ENCODE measurements at places on chromosomes 5 and 9. TPM values are rescaled to one million over a fixed set of nuclear protein-coding genes. Genes with fewer than 3 reads are reported as not detected.

DNA sequence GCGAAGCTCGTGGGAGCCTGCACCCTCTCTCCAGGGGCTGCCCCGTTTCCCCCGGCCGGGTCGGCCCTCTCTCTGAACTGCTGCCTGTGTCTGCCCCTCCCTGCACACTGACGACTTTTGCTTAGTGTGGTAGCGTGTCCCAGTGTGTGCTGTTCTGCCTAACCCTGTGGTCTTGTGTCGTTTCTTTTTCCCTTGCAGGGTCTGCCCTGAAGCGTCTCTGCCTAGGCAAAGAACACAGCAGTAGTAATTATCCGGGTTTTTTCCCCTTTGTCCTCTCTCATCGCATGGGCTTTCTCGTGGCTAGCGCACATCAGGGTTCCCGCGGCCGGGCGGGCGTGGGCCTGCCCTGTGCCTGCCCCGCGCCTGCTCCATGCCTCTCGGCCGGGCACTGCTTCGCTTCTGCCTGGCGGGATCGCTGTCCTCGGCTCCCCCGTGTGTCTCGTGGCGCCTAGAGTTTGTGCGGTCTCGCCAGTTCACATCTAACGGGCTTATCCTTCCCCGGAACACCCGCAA is 122.7 kb downstream of the WNK2 start:
- no peak overlapping the region for H3K27ac ChIP-seq
- DNase-seq, result no peak
- no peaks in the 10 kb centered on the region for H3K27me3 ChIP-seq
- H3K36me3 ChIP-seq, result peaks cover 3% of the 10 kb centered on the region
- no peak overlapping the region for H3K4me3 ChIP-seq
- H3K4me1 ChIP-seq, result no peaks in the 10 kb centered on the region

GRCh38 chr5:56077796-56078233 is 83.1 kb upstream of the IL6ST start:
- no peak for DNase-seq
- no peak overlapping the region for H3K27ac ChIP-seq
- no peaks in the 10 kb centered on the region for H3K27me3 ChIP-seq
- H3K36me3 ChIP-seq, result no peaks in the 10 kb centered on the region
- H3K4me1 ChIP-seq, result peaks cover 14% of the 10 kb centered on the region

- H3K36me3 ChIP-seq, result no peaks in the 10 kb centered on the region
- DNase-seq, result no peak
- H3K27me3 ChIP-seq, result no peaks in the 10 kb centered on the region
- H3K27ac ChIP-seq, result no peak overlapping the region
- H3K4me3 ChIP-seq, result no peak overlapping the region
- H3K4me1 ChIP-seq, result peaks cover 30% of the 10 kb centered on the region
Measured at GRCh38 chr5:10536931-10537579, 26.8 kb upstream of the ANKRD33B start.

DNA sequence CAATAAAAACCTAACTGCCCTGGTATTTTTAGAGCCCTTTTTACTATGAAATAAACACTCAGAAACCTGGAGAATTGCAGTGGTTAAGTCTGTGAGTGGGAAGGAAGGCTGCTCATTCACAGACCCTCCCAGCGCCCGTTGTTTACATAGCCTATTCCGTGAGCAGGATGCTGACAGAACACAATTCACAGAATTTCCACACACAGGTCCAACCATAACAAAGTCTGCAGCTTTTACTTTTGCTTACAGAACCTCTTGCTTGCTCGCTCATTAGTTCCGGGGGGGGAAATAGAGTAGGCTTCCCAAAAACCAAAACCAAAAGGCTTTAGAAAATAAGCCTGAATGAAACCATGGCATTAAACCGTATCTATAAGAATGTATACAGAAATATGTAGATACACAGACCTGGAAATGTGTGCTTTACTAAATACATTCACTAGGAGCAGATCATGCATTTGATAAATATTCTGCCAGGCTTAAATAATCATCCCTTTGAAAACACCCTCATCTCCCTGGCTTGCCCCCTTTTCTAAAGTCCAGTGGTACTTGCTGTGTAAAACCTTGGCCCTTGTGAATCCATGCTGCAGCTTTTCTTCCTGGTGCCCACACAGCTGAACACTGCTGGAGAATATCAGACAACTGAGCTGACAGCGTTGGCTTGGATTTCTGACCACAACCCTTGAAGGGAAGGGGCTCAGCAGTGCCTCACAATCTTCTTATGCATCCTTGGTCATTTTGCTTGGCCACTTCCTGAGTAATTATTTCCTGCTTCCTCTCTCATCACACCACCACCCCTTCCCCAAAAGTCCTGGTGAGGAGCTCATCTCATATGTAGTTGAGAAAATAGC is 128.0 kb downstream of the FANCC start:
- peaks cover 16% of the 10 kb centered on the region for H3K4me1 ChIP-seq
- no peaks in the 10 kb centered on the region for H3K36me3 ChIP-seq
- DNase-seq, result no peak
- no peaks in the 10 kb centered on the region for H3K27me3 ChIP-seq

- H3K4me1 ChIP-seq, result peaks cover 53% of the 10 kb centered on the region
- H3K27ac ChIP-seq, result no peak overlapping the region
- no peak for DNase-seq
- no peaks in the 10 kb centered on the region for H3K27me3 ChIP-seq
Measured at GRCh38 chr5:136106351-136107031, 26.2 kb upstream of the SMAD5 start.

DNA sequence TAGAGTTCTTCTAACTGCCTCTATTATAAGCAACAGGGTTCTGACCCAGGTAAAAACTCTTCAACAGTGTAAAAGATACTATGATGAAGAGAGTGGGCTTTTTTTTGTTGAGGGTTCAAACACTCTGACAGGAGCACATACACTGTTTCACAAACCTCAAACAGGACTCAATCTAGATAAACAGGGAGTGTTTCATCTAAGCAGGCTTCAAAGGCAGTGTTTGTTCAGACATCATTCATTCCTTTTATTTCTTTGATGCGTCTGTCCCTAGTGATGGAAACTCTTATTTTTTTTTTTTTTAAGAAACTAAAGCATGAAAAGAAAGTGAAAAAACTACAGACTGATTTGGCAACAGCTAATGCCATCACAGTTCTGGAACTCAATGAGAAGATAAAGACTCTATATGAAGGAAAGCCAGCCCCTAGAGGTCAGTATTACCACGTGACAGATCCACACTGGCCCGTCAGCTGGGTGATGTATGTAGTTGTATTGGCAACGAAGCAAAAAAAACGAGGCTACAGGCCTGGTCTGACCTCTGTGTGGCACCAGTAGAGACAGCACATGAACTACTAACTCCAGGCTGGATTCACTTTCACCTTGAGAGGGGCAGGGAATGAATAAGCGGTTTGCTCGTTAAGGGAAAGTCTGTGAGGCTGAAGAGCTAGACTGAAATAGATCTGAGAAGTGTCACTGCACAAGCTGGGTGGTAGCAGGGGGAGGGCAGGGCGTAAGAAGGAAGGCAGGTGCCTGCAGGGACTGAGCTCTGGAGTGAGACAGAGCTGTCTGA is 172.2 kb downstream of the CCDC192 start:
- no peak for DNase-seq
- H3K4me3 ChIP-seq, result no peak overlapping the region
- no peaks in the 10 kb centered on the region for H3K27me3 ChIP-seq
- peaks cover 8% of the 10 kb centered on the region for H3K4me1 ChIP-seq

DNA sequence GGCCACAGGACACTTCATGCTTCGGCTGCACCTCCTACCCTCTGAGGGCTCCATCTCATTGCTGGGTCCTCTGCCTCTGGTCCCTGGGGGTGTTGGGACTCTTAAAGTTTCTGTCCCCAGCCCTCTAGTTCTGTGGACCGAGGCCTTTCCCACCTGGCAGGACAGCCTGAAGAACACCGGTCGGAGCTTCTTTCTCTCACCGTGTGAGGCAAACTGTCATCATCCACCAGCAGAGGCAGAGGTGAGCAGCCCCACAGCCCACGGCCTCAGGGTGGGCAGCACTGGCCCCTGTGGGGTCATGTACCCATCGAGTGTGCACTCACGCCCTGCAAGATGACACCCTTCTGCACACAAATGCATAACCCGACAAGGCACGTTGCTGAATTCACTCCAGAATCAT is 49.9 kb downstream of the IRX2 start:
- no peaks in the 10 kb centered on the region for H3K4me1 ChIP-seq
- no peaks in the 10 kb centered on the region for H3K36me3 ChIP-seq
- H3K4me3 ChIP-seq, result no peak overlapping the region
- no peak for DNase-seq
- H3K27ac ChIP-seq, result no peak overlapping the region

GRCh38 chr5:174609116-174609515 is 115.3 kb upstream of the MSX2 start:
- no peak overlapping the region for H3K4me3 ChIP-seq
- H3K36me3 ChIP-seq, result no peaks in the 10 kb centered on the region
- peaks cover 40% of the 10 kb centered on the region for H3K4me1 ChIP-seq
- DNase-seq, result no peak

DNA sequence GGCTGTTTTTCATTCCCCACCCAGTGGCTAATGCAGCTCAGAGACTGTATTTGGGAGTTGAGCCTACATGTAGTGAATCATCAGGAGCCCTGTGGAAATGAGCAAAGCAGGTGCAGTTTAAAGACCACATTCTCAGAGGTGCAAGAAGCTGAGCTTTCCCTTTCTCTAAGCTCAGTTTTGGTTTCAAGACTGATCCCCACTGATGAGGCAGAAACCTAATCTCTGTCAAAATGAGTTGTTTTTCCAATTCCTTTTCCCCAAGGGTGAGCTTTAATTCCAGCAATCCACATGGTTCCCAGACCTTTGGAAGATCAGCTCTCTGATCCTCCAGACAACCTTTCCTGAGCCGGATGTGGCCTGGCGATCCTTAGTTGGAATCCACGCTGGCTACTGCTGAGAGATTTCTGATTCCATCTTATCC is 420.5 kb downstream of the EBF1 start:
- H3K4me1 ChIP-seq, result no peaks in the 10 kb centered on the region
- H3K4me3 ChIP-seq, result no peak overlapping the region
- no peak overlapping the region for H3K27ac ChIP-seq
- DNase-seq, result no peak
- H3K36me3 ChIP-seq, result no peaks in the 10 kb centered on the region
- peaks cover 76% of the 10 kb centered on the region for H3K27me3 ChIP-seq

GRCh38 chr5:14560091-14560595 is 21.4 kb upstream of the OTULINL start:
- H3K27ac ChIP-seq, result no peak overlapping the region
- no peak for DNase-seq
- no peaks in the 10 kb centered on the region for H3K36me3 ChIP-seq
- H3K4me3 ChIP-seq, result no peak overlapping the region
- peaks cover 25% of the 10 kb centered on the region for H3K27me3 ChIP-seq
- H3K4me1 ChIP-seq, result peaks cover 8% of the 10 kb centered on the region

- no peak overlapping the region for H3K4me3 ChIP-seq
- no peak for DNase-seq
- peak overlapping the region; percentile 23 for H3K27ac ChIP-seq
- H3K4me1 ChIP-seq, result peaks cover 4% of the 10 kb centered on the region
Measured at GRCh38 chr5:75023368-75024159, 28.8 kb downstream of the GCNT4 start.

GRCh38 chr5:59333416-59333815 is 560.1 kb downstream of the PDE4D start:
- H3K4me1 ChIP-seq, result peaks cover 81% of the 10 kb centered on the region
- no peak for DNase-seq
- H3K27ac ChIP-seq, result peak overlapping the region; percentile 57
- H3K27me3 ChIP-seq, result no peaks in the 10 kb centered on the region
- H3K4me3 ChIP-seq, result no peak overlapping the region

DNA sequence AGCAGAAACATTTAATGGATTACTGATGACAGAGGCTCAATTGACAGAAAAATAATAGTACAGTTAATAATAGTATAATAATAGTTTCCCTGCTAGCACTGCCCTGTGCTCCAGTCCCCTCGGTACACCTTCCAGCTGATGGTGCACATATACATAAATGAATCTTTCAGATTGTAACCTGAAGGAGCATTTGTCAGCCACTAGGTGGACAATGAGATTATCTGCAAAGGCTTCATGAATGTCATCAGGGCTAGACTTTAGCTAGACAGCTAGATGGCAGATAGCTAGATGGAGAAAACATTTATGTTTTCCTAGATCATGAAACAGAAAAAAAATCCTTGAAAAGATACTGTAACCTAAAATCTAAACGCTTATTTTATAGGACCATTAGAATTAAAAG is 304.4 kb upstream of the SMC2 start:
- no peak overlapping the region for H3K27ac ChIP-seq
- peaks cover 1% of the 10 kb centered on the region for H3K27me3 ChIP-seq
- no peaks in the 10 kb centered on the region for H3K36me3 ChIP-seq
- no peak for DNase-seq
- no peak overlapping the region for H3K4me3 ChIP-seq

DNA sequence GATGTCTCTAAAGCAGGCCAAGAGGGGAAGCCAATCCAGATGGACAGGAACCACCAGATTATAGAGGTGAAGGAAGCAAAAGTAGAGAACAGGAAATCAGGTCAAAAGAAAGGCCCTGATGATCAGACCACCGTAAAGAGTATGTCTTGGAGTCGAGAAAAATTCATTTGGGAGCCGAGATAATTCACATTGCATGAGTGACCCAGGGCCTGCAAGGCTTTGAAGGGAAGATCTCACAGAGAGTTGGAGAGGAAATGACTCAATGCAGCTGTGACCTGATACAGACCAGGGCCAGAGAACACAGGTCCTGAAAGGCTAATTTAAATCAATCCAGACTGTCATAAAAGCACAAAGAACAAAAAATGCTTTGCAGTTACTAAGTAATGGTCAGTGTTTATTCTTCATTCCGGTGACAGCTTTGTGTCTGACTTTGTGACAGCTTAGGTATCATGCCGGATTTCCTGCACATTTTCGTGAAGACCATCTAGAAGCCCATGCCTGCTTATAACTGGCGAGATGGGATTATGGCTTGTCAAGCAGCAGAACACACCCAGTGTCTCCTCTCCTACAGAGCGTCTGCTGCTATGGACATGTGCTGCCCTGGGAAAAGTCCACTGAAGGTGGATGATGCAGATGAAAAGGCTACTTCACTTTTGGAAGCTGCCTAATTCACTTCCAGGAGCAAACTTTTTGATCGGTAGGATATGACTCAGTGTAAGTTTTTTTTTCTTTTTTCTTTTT is 5.8 kb upstream of the ACTBL2 start:
- H3K27me3 ChIP-seq, result no peaks in the 10 kb centered on the region
- peaks cover 37% of the 10 kb centered on the region for H3K4me1 ChIP-seq
- H3K36me3 ChIP-seq, result no peaks in the 10 kb centered on the region
- no peak overlapping the region for H3K4me3 ChIP-seq
- H3K27ac ChIP-seq, result peak overlapping the region; percentile 55

DNA sequence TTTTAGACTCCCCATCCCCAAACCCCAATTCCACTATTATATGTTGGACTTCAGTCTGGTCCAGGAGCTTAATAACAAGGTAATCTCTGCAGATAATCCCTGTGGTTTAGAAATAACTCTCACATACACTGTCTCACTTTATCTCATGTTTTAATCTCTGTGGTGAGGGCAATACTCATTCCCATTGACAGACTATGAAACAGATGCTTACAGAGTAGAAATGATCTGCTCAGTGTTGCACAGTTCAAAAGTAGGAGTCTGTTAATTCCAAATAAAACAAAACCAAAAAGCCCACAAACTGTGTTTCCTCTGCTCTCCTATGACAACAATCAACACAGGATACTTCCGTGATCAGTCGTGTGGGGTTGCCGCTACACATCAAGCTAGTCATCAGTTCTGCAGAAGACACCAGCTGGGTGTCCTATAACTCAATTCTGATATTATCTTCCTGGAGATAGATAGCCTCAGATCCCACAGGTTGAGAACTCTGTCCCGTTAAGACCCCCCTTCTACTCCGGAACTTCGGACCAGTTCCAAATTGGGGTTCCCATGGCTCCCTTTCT is 26.3 kb upstream of the FANCC start:
- peaks cover 3% of the 10 kb centered on the region for H3K4me1 ChIP-seq
- H3K36me3 ChIP-seq, result peaks cover 8% of the 10 kb centered on the region
- H3K27me3 ChIP-seq, result peaks cover 23% of the 10 kb centered on the region
- no peak overlapping the region for H3K27ac ChIP-seq

The CD72 gene
- 4.2 TPM for total RNA-seq

The BARHL1 gene
- 0.11 TPM for total RNA-seq

The SPATA31A1 gene
- total RNA-seq, result not detected

The MEGF10 gene
- total RNA-seq, result 3.0 TPM

The GNAQ gene
- total RNA-seq, result 44.4 TPM

The GABRA1 gene
- not detected for total RNA-seq

The SLCO6A1 gene
- total RNA-seq, result 6.2 TPM

The MARCOL gene
- not detected for total RNA-seq

Data from mesothelial cell of epicardium (in vitro differentiated cells).